B cell (primary cell): ENCODE measurements at places on chromosomes 6 and 20. TPM values are rescaled to one million over a fixed set of nuclear protein-coding genes. Genes with fewer than 3 reads are reported as not detected.

- DNase-seq: no peak
Observed at GRCh38 chr6:84892671-84893070, 128.3 kb upstream of the TBX18 start.

- peak; percentile 64 for DNase-seq
Observed at GRCh38 chr6:129882510-129883023, 21.5 kb upstream of the TMEM244 start.

GRCh38 chr20:49482173-49482572 lies 295 bp downstream of the KCNB1 start:
- DNase-seq: no peak

IL17A gene
- polyA plus RNA-seq: not detected in 2 replicates

GRCh38 chr6:26743941-26744699 lies 84.6 kb upstream of the ZNF322 start:
- DNase-seq: peak; percentile 33

CLVS2 gene
- not detected in 2 replicates for polyA plus RNA-seq

DNA sequence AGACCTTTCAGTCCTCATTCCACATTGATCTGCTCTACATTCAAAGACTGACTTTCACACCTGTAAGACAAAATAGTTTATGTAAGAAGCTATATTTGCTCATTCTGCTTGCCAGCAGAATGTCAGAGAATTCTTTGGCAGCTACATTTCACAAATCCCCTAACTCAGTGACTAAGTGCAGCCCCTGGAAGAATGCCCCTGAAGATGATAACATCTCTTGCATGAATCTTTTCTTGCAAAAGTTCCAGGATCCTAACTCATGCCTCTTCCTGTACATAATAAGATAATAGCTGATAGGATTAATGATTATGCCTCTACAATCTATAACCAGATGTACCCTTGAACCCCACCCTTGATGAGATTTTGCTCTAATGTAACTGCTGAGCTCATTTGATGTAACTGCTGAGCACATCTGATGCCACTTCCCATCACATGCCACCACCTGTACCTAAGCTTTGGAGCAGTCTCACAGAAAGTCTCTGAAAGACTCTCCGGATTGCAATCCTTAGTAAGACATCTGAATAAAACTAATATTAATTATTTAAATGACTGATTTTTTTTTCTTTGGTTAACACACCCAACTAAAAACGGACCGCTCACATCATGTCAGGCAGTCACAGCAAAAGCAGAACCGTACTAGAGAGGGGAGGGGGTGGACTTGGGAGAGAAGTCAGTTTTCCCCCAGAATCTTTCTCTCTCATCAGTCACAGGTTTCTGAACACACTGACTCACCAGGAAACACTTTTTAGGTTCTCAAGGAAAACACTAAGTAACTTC lies 684 bp upstream of the DNAH8 start:
- peak; percentile 30 for DNase-seq

- DNase-seq: no peak
Observed at GRCh38 chr20:39670988-39671387, 708.8 kb downstream of the DHX35 start.

GRCh38 chr20:64188682-64189529 lies 24.7 kb downstream of the MYT1 start:
- DNase-seq: no peak

DNA sequence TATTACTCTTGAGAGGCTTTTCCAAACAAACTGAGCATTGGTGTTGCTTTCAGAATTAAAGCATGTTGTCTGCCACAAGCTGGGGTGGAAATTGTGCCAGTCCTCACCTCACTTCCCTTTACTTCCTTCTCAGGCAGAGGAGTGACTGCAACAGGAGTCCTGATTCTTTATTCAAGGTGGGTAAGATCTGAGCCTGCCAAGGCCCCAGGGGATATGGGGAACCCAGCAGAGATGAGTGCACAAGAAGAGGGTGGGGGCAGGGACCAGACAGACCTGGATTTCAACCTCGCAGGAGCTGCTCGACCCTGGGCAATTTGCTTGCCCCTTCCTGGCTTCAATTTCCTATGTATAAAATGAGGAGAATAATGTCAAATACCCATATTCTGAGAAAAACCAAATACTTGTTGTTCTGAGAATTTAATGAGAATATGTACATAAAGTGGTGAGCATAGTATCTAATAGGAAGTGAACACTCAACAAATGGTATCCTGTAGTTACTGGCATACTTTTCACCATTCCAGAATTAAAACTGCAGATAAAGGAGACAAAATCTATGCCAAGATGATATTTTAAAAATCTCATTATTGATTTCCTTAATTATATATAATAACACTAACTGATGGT lies 17.8 kb downstream of the MAN1A1 start:
- DNase-seq: no peak

C20orf202 gene
- 0.07 and 0.17 TPM in 2 replicates for polyA plus RNA-seq

DNA sequence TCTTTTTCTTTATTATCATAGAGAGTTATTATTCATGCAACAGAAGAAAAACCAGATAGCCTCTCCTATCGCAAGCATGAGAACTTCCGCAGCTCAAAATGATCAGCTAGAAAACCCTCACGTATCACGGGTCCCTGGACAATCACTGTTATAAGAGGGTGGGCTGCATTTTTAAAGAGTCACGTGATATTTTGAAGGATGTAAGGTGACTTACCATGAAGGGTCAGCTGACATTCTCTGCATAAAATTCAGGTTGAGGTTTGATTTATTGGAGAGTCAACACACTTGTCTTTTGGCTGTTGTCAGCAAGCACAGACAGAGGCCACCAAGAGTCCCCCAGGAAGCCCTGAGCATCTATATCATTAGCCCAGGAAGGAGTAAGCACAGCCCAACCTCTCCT lies 39.5 kb downstream of the ID4 start:
- DNase-seq: no peak

GRCh38 chr6:73121421-73121993 lies 103.8 kb downstream of the KHDC1L start:
- DNase-seq: no peak

- DNase-seq: no peak
Observed at GRCh38 chr6:99143108-99143861, 195.5 kb upstream of the FBXL4 start.

MOCS1 gene
- polyA plus RNA-seq: 0.04 TPM in 1 of 2 replicates, not detected in the other

GRCh38 chr6:135423649-135424128 lies 73.9 kb downstream of the AHI1 start:
- DNase-seq: peak; percentile 55

CCN6 gene
- polyA plus RNA-seq: not detected in 2 replicates
